ENCODE measurements at places on chromosomes 16 and 17.

DNA sequence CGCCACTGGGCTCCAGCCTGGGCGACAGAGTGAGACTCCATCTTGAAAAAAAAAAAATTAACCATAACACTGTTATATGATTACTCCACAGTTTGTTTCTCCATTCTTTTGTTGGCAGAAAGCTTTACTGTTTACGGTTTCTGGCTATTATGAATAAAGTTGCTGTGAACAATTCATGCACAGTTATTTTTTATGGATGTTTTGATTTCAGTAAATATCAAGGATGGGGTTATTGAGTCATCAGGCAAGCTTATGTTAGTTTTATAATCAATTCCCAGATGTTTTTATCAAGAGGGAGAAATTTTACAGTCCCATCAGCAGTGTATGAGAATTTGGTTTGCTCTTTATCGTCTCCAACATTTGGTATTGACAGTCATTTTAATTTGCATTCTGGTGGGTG is 67.9 kb downstream of the TAOK1 start:
- DNase-seq = no peak

DNA sequence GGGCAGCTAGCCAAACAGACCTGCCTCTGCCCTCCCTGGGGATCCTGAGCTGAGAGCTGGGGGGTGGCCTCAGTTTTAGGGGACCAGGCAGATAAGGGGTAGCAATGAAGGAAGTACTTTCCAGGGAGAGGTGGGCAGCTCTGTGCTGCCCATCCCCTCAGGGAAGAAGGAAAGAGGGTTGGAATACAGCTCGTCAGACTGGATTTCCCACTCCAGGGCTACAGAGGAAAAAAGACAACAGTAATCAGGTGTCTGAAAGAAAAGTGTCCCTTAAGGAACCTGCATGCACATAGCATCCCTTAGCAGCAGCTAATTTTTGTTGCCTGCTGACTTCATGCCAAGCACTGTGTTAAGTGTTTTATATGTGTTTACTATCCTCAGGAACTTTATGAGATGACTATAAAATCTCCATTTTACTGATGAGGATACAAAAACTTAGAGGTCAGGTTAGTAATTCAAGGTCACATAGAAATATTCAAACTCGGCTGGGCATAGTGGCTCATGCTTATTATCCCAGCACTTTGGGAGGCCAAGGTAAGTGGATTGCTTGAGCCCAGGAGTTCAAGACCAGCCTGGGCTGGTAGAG is 3.2 kb upstream of the MRPL58 start:
- no peak for DNase-seq

DNA sequence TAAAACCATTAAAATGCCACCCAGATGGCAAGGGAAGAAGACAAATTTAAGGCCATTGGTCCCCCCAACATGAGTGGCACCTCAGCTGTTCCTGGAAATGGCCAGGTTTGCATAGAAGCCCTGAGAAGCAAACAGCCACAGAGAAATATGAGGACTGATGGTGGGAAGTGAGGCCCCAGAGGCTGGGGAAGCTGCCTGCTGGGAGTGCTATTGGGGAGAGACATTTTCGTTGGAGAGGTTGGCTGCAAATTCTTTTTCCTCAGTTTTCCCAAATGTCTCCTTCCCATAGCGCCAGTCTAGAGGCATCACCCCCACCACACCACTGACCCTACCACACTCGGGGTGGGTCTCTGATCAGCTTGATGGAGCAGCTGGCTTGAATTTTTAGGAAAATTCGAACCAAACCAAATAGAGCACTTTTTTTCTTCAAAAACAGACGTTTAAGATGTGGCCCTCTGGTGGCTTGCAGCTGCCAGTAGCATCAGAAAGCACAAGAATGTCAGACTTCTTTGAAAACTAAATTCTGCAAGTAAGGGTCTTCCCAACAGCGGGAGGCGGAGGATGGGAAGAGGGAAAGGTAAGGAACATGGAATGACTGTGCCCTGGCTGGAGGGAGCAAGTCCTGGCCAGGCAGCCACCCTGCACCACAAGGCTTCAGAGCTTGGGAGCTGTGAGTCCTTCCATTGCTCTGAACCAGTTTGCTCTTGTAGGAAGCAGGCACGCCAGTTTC is 13.2 kb upstream of the SLC12A3 start:
- DNase-seq = no peak

DNA sequence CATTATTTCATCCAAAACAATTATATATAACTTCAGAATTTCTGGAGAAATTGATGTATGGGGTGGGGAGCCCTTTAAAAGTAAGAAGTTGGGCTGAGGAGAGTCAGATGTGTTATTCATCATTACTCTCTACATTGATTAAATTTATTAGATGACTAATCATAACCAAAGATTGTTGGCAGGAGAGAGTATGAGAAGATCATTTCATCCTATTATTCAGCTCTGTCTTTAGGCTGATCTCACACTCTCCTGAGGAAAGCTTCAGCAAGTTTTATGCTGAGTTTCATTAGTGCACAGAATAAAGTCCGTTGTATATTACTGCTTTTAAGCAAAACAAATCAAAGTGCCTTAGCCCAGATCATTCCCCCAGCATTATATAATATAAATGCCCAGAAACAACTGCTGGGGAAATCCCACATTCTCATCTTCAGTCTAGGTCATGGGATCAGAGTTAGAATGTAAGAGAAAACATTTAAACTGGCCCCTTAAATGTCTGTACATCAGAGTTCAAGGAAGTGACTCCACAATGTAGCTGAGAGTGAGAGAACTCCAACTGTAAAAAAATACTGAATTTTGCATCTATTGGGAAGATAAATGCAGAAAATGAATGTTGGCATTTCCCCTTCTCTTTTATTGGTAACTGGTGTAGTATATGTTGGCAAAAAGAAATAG is 130.1 kb upstream of the HLF start:
- no peak for DNase-seq

- DNase-seq = no peak
Measured at GRCh38 chr17:41617698-41618097, 5.1 kb upstream of the KRT16 start.

DNA sequence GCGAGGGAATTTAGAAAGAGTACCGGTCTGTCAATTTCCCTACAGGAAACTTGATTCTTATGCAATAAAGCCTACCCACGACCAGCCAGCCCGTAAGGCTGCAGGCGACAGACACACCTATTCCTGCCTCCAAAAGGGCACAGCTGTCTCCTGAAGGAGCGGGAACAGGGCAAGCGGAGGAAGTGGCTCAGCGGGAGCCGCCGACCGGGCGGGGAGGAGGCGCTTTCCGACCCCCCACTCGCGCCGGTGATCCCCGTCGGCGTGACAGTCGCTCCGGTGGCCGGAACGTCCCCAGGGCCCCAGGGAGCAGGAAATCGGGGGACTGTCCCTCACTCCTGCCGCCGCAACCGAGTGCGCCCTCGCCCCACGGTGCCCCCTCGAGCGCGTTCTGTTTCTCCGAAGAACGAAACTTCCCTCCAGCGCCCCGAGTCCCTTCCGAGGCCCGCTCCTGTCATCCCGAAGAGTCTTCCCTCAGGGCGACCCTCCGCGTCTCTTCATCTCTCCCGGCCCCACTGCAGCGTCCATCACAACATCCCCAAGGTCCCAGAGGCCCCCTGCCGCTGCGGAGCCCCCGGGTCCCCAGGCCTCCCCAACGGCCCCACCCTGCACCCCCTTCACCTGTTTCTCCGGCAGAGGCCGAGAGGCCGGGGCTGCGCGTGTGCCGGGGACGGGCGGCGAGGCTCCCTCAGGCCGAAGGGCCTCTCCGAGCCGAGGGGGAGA is 421 bp downstream of the STAT3 start:
- no peak for DNase-seq

- peak; percentile 88 for DNase-seq
Measured at GRCh38 chr16:77213542-77214106, 14.4 kb downstream of the SYCE1L start.

DNA sequence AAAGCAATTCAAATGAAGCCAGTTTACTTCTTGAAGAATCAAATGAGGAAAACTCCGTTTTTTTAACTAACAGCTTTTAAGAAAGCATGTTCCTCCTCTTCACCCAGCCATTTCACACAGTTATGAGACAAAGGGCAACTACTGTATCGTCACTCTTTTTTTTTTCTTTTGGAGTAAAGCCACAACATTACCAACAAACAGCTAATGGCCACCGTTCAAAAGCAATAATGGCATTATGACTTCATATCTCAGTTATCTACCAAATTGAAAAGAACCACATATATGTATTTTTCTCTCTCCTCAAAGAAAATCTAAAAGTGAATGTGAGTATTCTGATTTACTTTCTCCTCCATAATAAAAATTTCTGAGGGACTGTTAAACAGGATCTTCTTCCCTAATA is 14.5 kb downstream of the GRB2 start:
- DNase-seq = no peak

DNA sequence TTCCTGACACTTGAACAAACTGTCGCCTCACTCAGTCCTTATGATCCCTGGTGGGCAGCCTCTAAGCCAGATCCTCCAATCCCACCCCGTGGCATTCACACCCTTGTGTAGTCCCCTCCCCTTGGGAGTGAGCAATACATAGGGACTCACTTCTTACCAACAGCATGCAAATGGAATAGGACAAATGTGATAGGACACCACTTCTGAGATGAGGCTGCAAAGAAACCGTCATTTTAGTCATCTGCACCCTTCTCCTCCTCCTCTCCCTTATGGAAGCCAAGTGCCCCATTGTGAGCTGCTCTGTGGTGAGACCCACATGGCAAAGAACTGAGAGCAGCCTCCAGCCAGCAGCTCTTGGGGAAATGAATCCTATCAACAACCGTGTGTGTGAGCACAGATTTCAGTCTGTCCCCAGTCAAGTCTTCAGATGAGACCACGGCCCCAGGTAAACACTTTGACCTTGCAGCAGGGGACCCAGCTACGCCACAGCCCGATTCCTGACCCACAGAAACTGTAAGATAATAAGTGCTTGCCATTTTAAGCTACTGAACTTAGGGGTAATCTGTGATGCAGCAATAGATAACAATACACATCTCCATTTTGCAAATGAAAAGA is 46.9 kb downstream of the ZFHX3 start:
- no peak for DNase-seq

- no peak for DNase-seq
Measured at GRCh38 chr16:69563605-69564580, 1.9 kb upstream of the NFAT5 start.

- DNase-seq = no peak
Measured at GRCh38 chr17:49518346-49519078, 23.4 kb downstream of the NGFR start.

DNA sequence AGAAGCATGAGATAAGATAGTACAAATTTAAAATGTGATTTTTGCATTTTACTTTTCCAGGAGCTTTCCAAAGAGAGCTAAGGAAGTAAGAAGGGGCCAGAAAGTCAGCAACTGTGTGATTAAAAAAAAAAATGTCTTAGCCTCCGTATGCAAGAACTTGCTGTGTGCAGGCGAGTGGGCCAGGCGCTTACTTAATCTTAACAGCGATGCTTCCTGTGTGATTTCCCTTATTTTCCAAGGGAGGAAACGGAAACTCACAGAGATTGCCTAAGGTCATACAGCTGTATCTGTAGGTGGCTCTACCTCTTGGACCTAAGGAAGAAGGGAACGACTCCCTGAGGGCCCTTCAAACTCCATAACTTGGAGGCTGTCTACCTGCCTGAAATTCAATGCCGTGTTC is 11.1 kb downstream of the HS3ST3B1 start:
- DNase-seq = no peak

DNA sequence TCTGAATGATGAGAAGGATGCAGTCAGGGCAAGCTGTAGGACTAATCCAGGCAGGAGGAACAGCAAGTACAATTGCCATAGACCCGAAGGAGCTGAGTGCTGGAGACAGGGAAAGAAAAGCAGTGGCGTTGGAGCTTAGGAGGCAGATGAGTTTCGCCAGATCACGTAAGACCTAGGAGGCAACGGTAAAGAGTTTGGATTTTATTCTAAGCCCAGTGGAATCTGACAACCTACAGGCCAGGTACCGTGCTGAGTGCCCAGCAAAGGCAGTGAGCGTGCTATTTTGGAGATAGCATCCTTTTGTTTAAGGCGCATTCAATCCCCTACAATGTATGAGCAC is 1.2 kb downstream of the USP43 start:
- DNase-seq = no peak

DNA sequence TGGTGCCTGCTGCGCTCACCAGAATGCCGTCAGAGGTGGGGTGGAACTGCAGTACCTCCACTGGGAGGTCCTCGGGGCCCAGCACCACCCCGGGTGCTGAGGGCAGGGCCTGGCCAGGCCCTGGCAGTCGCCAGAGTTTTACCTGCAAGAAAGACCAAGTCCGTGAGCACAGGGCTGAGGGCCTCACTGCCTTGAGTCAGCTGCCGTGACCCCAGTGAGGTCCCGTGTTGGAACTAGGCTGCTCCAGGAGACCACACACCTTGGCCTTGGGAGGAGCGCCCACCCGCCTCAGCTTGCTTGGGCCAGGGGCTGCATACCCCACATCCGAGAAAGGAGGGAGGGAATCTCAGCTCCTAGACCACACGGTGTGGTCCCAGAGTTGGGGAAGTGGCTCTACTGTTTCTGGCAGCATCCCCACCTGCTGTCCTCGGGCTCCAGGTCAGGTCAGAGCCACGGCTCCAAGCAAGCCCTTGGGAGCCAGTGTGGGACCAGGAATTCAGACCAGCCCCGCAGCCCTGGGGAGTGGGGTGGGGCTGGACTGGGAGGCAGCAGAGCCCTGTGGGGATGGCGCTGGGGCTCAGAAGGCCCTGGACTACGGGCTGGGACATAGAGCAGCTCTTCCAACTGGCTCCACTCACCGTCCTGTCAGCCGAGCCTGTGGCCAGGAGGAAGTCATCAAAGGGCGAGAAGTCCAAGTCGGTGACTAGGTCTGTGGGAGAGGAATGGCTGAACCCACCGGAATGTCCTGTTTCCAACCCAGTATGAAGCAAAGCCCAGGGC is 8.7 kb downstream of the CORO7 start:
- DNase-seq = no peak

DNA sequence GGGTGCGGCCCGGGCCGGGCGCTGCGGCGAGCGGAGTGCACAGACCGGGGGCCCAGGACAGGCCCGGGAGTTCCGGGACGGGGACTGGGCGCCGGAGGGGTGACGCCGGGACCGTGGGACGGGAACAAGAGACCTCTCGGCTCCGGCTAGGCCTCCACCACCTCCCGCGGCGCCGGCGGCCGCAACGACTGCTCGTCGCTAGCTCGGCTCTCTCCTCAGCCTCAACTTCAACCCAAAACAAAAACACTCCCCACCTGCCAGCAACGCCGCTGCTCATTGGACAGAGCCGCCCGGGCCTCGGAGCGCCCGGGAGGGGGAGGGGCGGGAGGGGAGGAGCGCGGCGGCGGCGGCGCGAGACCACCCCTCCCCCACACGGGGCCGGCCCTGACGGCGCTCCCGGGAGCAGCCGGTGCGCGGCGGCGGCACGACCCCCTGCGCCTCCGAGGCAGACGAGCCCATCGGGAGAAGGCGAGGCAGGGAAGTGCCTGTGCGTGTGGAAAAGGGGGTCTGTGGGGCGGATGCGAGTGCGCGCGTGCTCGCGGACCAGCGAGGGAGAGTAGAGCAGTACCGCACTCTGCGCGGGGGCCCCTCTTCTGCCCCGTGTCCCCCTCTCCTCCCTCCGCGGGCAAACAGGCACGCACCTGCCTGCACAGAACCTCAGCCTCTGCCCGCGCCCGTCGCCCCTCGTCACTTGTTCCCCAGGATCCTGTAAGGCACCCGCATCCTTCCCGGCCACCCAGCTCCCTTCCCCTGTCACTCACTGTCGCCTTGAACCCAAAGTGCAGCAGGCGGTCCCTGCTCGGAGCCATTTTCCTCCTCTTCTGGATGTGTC is at the start of gene FBXL20:
Gene FBXL20 (minus strand): TSS at position 215 of the 832 bp plus-strand sequence. CDS start 224 bp downstream, outside the sequence.
- peak; percentile 36 for DNase-seq

- no peak for DNase-seq
Measured at GRCh38 chr17:61400717-61401388, 1.2 kb downstream of the TBX2 start.

- DNase-seq = no peak
Measured at GRCh38 chr16:76175718-76176117, 101.5 kb upstream of the CNTNAP4 start.
